Activated CD8-positive, alpha-beta memory T cell treated with anti-CD3 and anti-CD28 coated beads, Interleukin-2, amount 50 U/mL, for 4 hours (primary cell): ENCODE measurements at places on chromosomes 16 and 17.

GRCh38 chr17:36540696-36541095 is 4.0 kb upstream of the GGNBP2 start:
- DNase-seq = no peak

- no peak for DNase-seq
Observed at GRCh38 chr16:12236589-12236988, 260.1 kb downstream of the SNX29 start.

DNA sequence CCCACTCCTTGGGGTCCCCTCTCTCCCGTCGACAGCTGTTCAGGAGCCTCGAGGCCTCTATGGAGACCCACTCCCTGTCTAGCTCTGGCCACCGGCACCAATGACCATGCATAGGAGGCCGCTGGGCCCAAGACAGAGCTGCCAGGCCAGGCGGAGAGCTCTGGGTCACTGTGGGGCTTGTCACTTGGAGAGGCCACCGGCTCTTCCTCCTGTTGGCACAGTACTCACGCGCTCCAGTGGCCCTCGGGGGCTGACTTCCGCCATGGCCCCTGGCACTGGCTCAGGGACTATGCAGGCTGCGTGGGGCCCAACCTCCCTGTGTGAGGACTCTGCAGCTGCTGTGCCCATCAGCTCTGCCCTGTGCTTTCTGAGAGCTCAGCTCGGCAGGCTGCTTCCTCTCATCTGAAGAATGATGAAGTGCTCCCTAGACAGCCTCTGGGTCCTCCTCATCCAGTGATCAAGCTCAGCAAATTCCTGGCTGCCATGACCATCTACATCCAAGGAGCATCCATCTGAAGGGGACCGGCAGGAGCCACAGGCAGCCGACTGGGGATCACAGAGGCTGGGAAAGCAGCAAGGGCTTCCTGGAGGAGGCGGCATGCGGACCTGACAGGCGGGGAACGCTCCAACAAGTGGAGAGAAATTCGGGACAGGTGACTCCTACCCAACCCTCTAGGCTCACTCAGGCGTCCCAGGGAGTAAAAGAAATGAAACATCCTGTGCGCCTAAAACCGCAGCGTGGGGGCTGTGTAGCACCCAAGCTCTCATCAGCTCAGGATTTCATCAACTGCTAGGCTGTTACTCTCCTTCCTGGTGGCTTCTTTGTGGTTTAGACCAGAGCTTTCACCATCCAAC is 16.8 kb downstream of the GALNS start:
- DNase-seq = no peak

DNA sequence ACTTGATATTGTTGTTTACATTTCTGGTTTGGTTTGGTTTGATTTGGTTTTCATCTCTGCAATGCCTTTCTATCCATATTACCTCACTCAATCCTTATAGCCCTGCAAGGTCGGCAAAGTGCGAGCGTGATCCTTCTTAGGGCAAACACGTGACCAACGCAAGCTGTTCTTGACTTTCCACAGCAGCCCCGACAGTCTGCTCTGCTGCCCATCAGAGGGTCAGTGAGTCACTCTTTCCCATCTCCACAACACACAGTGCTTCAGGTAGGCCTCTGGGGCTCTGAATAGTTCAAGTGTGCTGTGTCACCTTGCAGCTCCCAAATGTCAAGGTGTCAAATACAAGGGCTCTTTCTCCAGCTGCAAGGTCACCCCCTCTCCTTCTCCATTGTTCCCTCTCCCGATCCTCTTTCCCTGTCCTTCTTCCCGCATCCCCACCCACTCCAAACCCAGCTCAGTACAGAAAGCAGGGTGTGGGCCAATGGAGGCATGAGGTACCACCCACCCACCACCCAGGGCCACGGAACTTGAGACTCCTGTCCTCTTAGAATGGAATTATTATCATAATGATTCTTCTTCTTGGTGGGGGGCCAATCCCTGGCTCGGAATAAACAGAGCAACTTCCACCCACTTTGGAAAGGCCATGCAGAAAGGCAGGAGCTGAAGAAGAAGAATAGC is 139.7 kb downstream of the SLC39A11 start:
- DNase-seq = no peak

- no peak for DNase-seq
Observed at GRCh38 chr17:28216052-28216451, 102.9 kb upstream of the TMEM97 start.

- no peak for DNase-seq
Observed at GRCh38 chr17:80389011-80389995, 25.7 kb upstream of the ENDOV start.

GRCh38 chr16:4198816-4199215 is 43.1 kb downstream of the SRL start:
- no peak for DNase-seq

- no peak for DNase-seq
Observed at GRCh38 chr17:70327279-70327678, 157.9 kb downstream of the KCNJ2 start.

- DNase-seq = no peak
Observed at GRCh38 chr16:59259074-59259949, 525.2 kb upstream of the GOT2 start.

DNA sequence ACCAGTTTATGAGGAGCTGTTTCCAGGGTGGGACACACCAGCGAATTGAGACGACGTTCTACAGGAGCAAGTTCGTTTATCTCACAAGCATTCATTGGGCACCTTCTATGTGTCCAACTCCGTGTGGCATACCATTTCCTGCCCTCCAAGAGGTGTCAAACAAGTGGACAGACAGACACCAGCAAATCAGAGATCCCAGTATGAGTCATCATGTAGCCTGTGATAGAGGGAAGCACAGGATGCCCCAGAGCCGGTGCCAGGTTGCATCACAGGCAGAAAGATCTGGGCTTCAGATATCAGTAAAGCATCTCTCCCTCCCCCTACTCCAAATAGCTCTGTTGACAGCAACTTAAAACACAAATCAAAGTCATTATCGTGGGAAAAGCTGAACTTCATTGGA is 31.8 kb upstream of the MAF start:
- no peak for DNase-seq

DNA sequence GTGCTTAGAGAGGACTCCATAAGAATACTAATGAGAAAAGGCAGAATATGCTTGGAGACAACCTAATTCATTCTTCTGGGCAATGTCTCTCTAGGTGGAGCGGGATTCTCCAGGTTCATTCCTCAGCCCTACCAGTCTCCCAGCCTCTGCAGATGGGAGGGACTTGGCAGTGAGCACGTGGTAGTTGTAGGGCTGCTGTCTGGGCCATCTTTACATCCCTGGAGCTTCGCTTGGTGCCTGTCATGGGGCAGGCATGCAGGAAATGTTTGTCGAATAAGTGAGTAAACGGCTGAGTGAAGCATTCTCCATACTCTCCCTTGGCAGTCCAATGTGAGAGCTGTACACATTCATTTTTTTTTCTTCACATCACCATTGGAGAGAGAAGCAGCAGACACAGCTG is 387.5 kb downstream of the UTP18 start:
- DNase-seq = no peak

DNA sequence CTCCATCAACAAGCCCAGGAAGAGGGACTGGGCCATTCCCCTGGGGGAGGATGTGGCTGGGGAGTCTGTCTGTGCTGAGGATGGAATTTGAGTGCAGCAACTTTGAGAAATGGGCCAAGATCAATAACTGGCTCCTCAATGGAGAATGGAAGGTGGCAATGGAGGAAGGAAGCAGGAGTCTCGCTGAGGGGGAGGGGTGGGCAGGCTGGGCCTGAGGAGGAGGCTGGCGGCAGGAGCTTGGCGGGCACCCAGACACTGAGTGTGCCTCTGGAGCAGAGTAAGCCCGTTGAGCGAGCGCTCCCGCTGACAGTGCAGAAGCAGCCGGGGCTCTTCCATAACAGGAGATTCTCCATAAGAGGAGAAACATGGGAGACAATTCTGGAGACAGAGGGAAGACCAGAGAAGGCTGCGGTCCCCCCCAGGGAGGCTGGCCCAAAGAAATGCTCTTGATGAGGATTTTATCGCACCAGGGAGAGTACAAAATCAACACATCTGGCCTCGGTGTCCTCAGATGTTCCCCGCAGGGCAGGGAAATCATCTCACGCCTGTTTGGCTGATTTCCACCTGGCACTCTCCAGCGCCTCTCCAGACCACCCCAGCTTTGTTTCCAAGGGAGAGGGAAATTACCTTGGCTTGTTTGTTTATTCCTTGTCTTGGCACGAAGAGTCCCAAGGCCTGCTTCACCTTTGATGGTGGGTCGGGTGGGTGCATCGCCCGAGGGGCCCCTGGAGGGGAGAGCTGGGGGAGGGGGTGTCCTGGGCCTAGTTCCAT is 2.8 kb upstream of the MMP15 start:
- no peak for DNase-seq

GRCh38 chr16:3992297-3993051 is 112.0 kb upstream of the CREBBP start:
- DNase-seq = no peak

- DNase-seq = no peak
Observed at GRCh38 chr16:12398029-12398682, 405.5 kb downstream of the CPPED1 start.

GRCh38 chr17:61427567-61427966 is 24.7 kb upstream of the TBX4 start:
- no peak for DNase-seq

DNA sequence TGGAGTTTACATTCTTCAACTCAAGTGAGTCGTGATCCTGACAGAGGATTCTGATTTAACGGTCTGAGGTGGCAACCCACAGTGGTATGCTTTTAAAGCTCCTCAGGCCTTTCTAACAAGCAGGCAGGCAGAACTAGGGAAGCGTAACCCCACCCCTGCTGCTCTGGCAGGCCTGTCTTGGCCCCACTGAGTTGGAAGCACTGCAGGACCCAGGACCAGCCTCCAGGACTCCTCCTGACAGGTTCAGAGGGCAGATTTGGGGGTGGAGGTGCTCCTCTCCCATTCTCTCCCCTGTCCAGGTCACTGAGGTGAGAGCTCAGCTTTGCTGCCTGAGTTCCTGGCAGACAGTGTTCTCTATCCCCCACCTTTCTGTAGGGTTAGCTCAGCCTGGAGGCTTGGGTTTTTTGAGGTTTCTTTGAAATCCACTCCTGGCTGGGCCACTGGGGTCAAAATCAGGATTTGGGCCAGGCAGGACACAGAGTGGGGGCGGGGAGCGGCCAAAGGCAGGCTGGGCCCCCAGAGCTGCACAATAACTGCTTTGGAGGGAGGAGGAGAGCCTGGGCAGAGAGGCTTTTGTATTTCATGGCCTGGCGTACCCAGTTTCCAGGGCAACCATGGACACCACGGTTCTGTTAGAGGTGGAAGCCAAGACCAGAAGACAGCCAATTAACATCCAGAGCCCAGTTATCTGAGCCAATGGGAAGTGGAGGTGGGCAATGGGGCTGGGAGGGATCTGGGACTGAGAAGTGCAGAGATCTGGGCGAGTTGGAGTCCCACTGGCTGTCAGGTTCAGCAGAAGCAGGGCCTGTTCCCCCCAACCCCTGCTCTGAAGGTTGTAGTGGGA is 9.5 kb downstream of the MRPL27 start:
- no peak for DNase-seq

DNA sequence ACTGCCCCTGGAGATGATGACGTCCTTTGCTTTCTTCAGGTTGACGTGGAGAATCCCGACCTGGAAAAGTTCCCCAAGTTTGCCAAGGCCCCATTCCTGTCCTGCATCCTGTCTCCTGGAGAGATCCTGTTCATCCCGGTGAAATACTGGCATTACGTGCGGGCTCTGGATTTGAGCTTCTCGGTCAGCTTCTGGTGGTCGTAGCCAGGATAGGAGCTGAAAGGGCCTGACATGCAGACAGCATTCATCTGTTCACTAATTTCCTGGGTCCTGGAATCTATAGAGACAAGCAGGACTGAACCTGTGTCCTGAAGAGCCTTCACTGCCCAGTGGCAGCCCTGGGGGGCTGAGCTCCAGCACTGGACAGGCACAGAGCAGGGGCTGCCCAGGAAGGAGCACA is 17.2 kb downstream of the KDM8 start:
- DNase-seq = no peak

- DNase-seq = no peak
Observed at GRCh38 chr17:82458885-82459424, 414 bp downstream of the NARF start.

GRCh38 chr16:73064994-73065545 is 17.1 kb upstream of the ZFHX3 start:
- DNase-seq = no peak

DNA sequence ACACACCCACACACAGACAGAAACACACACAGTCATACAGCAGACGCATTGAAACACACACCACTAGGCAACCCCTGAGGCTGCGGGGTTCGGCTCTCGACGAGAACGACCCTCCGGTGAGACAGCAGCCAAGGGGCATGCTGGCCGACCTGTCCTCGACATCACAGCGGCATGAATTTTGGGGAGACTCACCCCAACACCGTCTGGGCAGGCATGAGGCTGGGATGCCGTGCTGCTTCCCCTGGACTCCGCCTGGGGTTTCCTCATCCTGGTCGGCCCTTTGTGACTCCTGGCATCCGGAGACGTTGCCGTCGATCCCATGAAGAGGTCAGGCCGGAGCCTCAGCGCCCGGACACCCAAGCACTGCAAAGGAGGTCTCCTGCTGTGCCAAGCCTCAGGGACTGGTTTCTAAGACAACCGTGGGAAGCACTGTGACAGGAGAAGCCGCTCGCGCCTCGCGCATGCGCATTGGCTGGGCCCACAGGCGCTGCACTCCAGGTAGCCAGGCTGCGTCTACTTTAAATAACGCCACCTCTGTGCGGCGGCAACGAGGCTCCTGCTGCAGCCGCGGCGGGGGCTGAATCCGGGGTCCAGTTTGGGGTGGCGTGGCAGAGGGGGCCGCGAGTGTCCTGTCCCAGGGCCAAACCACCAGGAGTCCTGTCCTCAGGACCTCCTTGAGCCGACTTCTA is 13.8 kb upstream of the KCNJ18 start:
- no peak for DNase-seq

- DNase-seq = no peak
Observed at GRCh38 chr17:66230922-66231591, 1.8 kb upstream of the APOH start.

DNA sequence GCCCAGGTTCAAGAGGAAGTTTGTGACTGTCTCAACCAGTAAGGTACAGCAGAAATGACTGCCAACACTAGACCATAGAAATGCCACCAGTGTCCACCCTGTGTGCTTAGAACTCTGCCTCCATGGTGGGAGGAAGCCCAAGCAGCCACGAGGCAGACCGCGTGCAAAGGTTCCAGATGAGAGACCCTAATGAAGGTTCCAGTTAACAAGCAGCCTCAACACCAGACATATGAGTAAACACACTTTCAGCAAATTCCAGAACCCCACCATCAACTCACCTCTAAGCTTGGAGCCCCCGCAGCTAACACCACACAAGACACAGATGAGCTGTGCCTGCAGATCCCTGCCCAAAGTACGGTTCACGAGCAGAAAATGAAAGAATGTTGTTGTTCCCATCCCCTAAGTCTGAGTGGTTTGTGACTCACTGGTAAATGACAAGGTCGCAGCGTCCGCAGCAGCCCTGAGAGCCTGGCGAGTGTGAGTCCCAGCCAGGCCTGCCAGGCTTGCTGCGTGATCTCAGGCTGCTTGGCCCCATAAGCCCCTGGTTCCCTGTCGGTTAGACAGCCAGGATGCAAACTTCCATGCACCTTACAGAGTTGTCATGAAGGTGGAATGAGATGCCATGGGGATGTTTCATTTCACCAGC is 193.7 kb downstream of the C16orf95 start:
- no peak for DNase-seq

- DNase-seq = peak; percentile 27
Observed at GRCh38 chr17:42342242-42343008, 45.8 kb downstream of the STAT3 start.
